Stimulated activated effector memory CD8-positive, alpha-beta T cell treated with anti-CD3 and anti-CD28 coated beads, Interleukin-12 subunit alpha, Interleukin-12 subunit beta, amount 100 ng/mL, for 72 hours (primary cell): ENCODE measurements at places on chromosomes 3 and 15.

DNA sequence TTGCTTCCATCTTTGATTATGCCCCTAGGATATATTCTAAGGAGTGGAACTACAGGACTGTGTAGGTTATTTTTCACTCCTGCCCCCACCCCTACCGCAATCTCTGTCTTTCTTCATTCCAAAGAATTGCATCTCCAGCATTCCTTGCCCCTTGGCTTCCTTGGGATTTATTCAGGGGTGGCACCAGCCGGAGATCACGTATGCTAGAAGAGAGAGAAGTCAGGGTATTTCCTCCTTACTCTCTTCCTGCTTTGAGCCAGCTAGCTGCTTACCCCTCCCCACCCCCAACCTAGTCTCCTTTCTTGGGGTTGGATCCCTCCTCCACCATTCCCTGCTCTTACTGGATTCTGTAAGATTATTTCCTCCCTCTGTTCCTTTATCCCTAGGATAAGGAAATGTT, 35.0 kb upstream of the DENND4A start:
- DNase-seq, result no peak

GRCh38 chr3:557972-558371, 361.4 kb downstream of the CHL1 start:
- no peak for DNase-seq

- DNase-seq, result no peak
These were observed 105.6 kb downstream of the NFKBIZ start for GRCh38 chr3:101954936-101955335.

GRCh38 chr3:53617893-53618523, 123.6 kb downstream of the CACNA1D start:
- no peak for DNase-seq

GRCh38 chr15:99578809-99579208, 13.0 kb downstream of the MEF2A start:
- no peak for DNase-seq

DNA sequence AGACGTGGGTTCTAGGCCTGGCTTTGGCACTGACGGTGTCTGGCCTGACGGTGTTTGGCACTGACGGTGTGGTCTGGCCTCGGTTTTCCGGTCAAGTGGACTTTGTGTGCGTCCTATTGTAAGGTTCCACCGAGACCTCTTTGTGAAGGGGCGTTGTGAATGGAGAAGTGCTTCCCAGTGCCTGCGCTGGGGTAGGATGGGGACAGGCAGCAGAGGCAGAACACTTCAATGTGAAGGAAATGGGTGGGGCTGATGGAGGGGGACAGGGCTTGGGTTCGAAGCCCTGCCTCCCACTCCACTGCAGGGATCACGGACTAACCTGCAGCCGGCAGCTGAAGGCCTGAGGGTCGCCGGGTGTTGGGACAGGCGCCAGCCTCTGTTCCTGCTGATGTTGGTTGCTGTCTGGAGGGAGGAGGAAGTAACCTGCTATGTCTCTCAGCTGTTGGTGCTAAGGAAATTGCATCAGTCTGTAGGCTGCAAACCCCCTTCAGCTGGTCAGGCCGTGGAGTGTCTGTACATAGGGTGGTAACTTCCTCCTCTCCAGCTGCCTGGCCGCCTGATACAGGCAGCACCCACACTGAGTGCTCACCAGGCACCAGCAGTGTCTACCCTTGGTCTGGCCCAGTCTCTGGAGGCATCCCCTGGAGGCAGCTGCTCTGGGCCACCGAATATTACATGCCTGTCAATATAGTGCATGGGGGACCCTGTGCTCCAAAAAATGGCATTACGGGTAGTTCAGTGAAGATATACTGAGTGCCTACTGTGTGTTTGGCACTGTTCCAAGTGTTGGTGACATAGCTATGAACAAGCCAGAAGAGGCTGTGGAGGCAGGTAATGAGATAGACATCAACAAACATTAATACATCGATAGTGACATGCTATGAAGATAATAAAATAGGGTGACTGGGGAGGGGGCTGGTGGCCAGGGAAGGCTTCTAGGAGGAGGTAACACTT, 1.1 kb downstream of the TM6SF1 start:
- DNase-seq, result peak; percentile 57

GRCh38 chr3:100093831-100094230, 20.5 kb downstream of the FILIP1L start:
- no peak for DNase-seq

DNA sequence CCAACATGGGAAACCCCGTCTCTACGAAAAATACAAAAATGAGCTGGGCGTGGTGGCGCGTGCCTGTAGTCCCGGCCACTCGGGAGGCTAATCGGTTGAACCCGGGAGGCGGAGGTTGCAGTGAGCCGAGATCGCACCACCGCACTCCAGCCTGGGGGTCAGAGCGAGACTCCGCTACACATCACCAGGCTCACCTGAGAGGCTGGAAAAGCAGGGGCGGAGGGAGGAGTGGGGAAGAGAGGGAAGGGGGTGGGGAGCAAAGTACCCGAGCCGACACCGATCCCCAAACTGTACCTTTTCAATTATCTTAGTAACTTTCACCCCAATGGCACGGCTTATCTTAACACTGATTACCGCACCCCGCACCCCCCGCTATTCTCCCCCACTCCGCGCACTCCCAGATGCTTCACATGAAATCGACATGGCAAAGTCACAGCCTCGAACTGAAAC, 46.4 kb upstream of the SYNM start:
- DNase-seq, result no peak

- DNase-seq, result no peak
These were observed 152.7 kb downstream of the IL20RB start for GRCh38 chr3:137110392-137110996.

DNA sequence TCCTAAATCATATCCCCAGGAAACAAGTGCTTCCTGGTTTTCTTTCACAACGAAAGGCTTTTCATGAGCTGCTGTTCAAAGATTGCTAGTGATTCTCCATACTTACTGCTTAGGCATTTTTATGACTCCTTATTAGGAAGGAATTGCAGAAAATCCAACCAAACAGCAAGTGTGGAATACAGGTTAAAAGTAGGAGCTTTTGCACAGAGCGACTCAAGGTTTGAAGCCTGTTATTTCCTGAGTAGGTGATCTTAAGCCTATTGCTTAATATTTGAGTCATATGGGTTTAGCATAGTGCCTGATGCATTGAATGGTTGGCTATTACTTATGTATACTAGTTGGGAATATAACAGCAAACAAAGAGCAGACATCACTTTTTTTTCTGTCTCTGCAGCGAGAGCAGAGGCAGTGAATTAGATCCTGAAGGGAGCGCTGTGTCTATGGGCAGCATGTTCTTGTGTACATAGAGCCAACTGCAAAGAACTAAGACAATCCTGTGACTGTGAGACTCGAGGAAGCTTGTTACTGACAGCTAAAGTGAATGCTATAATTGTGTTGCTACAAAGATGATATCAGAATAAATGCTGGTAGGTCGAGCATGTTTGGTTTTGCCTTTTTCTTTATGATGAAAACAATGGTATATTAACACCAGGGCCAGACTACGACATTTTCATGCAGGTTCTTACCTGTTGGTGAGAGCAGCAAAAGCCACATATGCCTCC, 6.3 kb downstream of the TM4SF1 start:
- no peak for DNase-seq

DNA sequence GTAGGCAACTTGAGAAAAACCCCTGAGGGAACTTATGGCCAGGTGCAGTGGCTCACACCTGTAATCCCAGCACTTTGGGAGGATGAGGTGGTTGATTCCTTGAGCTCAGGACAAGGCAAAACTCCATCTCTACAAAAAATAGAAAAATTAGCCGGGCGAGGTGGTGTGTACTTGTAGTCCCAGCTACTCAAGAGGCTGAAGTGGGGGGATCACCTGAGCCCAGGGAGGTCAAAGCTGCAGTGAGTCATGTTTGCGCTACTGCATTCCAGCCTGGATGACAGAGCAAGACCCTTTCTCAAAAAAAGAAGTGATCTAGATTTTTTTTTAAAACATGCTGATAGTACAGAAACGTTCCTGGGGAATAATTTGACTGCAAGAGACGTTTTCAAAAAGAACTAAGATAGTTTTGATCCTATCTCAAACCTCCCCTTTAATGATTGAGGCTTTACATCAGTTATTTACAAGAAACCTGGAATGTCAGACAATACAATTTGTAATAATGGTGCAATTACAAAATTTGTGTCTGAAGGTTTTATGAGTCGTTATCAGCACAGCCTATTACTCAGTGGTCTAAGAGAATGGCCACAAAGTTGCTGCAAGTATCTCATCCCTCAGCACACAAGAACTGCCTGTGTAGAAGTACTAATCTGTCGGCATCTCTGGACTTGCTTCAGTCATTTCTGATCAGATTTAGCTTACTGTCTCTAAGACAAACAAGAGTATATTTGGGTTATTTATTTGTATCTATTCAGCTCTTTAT, 32.2 kb upstream of the KLHL25 start:
- no peak for DNase-seq

DNA sequence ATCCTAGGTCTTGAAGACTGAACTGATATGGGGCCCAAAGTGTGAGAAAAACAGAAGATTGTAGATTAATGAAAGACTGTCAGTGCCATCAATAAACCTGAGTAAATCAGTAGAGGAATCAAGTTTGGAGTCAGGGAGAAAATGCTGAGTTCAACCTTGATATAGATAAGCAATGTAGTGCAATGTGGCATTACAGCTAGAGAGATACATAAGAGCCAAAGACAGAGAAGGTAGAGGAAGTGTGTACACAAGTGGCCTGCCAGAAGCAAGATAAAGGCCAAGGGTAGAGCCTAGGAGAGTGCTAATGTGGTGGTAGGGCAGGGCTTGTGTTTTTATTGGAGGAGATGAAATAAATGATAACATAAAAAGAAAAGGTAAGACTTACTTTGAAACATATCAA, 26.0 kb upstream of the EID1 start:
- no peak for DNase-seq

DNA sequence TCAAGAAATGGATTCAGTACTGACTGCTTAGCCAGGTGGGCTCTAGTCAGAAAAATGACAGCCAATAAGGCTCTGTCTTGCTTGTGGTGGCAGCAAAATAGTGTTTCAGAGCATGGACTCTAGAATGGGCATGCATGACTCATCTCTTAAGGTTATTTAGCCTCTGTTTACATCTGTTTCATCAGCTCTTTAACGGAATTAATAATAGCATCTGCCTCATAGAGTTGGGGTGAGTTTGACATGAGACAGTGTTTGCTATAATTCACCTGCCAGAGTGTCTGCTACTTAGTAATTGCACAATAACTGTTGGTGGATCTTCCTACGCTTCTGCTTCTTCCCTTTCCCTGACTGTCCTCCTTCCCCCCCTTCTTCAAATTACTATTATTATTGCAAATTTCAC, 350.4 kb upstream of the SEMA6D start:
- DNase-seq, result no peak

- DNase-seq, result no peak
These were observed 60.0 kb upstream of the SNRPA1 start for GRCh38 chr15:101354891-101355623.

DNA sequence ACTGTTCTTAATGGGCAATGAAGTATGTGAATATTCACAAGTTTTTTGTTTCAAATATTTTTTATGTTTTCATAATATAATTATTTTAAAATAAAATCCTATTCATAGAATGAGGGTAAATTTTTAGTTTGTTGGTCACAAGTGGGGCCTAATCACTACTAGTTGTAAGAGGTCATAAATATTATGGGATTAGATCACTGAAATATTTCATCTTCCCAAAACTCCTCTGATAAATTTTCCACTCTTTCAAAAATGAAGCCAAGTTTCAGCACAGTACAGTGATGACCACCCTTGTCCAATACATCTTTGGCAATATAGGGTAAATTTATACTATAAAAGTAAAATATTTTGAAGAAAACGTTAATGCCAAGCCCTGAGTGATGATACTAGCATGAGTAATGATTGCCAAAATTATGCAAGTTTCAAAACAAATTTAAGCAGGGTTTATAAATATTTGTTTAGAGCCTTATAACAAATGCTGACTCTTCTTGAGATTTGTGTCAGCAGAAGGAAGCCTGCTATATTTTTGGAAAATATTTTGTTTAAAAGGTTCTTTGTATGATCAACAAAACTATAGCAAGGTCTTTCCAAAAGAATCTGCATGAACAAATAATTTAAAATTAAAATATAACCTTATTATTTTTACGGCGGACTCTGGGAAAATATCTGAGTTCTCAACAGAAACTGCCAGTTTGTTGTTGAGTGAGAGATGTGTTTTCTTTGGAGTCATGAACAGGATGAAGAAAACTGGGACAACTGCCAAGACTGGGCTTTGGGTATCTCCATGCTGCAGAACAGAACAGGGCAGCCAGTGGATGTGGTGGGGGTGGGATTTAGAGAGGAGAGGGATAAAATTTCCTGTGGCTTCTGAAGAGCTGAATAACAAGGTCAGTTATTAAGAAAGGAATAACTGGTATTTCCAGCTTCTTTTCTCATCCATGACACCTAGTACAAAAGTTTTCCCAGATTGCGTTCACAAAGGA, 17.9 kb upstream of the TM4SF1 start:
- no peak for DNase-seq

DNA sequence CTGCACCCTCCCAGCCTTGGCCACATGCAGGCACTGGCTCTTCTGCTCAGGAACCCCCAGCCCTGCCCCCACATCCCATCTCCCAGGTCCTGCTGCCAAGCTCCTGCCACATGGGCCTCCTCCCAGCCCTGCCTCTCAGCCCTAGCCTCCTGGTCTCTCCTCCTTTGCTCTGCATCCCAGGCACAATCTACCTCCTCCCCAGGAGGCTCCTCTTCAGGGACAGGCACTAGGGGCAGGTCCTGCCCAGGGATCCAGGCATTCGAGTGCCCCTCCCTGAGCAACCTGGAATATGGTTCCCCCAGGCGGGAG, 12.4 kb downstream of the DNAJB8 start:
- DNase-seq, result no peak

- no peak for DNase-seq
These were observed 19.7 kb downstream of the SSR3 start for GRCh38 chr3:156535162-156535627.

DNA sequence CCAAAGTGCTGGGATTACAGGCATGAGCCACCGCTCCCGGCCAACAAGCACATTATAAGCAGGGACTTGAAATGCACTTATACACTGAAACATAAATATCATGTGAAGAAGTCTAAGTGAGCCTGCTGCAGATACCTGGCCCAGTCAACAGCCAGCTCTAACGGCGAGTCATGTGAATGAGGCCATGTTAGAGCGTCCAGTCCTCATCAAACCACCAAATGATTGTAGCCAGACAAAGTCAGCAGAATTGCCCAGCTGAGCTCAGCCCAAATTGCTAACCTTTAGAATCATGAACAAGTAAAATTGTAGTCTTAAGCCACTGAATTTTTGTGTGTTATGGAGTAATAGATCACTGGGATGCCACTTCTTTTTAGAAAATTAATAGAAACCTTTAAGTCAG, 37.8 kb upstream of the UACA start:
- DNase-seq, result no peak
